Purkinje cell (primary cell): ENCODE measurements at places on chromosomes 11 and 22. TPM values are rescaled to one million over a fixed set of nuclear protein-coding genes. Genes with fewer than 3 reads are reported as not detected.

OOSP3 gene
- not detected in 2 replicates for polyA plus RNA-seq

HDHD5 gene
- polyA plus RNA-seq = 8.2 and 18.6 TPM in 2 replicates

OR8I2 gene
- not detected in 2 replicates for polyA plus RNA-seq

DRAP1 gene
- 32.5 and 40.9 TPM in 2 replicates for polyA plus RNA-seq

MAPK1 gene
- polyA plus RNA-seq = 30.8 and 36.8 TPM in 2 replicates

CNGA4 gene
- polyA plus RNA-seq = not detected in 2 replicates

GGT1 gene
- 1.6 and 2.4 TPM in 2 replicates for polyA plus RNA-seq

CNTF gene
- not detected in 2 replicates for polyA plus RNA-seq

CARNS1 gene
- 0.39 and 0.41 TPM in 2 replicates for polyA plus RNA-seq

APOL3 gene
- polyA plus RNA-seq = not detected in 2 replicates

SLC17A6 gene
- not detected in 2 replicates for polyA plus RNA-seq

OR8D4 gene
- polyA plus RNA-seq = not detected in 2 replicates

MPPED1 gene
- polyA plus RNA-seq = 0.17 and 3.1 TPM in 2 replicates

UBASH3B gene
- 79.7 and 88.8 TPM in 2 replicates for polyA plus RNA-seq

FRMD8 gene
- polyA plus RNA-seq = 2.2 and 2.6 TPM in 2 replicates
